ENCODE measurements at places on chromosomes 1 and 21. TPM values are rescaled to one million over a fixed set of nuclear protein-coding genes. Genes with fewer than 3 reads are reported as not detected.
A peak's percentile ranks its signal among the peaks of the same experiment; 100 is the strongest.

DNA sequence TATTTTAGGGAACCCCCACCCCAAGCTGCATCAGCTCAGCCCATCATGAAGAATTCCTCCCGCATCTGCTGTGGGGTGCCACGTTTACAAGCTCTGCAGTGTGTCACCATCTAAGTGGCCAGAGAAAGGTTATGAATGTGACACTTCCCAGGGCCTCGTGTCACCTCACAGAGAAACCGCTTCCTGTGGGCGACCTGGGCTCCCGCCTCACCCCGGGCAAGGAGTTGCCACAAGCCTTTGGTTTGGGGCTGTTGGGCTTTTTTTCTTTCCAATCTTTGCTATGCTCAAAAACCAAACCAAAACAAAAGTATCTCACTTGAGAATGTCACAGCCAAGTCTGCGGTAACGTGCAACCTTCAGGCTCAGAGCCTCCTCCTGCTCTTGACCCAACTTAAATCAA, 82.1 kb upstream of the ARHGEF16 start:
- peaks cover 4% of the 10 kb centered on the region for H3K27me3 ChIP-seq
- peaks cover 38% of the 10 kb centered on the region for H3K4me1 ChIP-seq
- no peak overlapping the region for H3K27ac ChIP-seq
- DNase-seq = no peak

- no peak overlapping the region for H3K4me3 ChIP-seq
- peaks cover 10% of the 10 kb centered on the region for H3K4me1 ChIP-seq
- no peak for DNase-seq
- peak overlapping the region; percentile 28 for H3K27ac ChIP-seq
- H3K27me3 ChIP-seq = no peaks in the 10 kb centered on the region
Measured at GRCh38 chr21:34690041-34690792, 21.4 kb downstream of the CLIC6 start.

DNA sequence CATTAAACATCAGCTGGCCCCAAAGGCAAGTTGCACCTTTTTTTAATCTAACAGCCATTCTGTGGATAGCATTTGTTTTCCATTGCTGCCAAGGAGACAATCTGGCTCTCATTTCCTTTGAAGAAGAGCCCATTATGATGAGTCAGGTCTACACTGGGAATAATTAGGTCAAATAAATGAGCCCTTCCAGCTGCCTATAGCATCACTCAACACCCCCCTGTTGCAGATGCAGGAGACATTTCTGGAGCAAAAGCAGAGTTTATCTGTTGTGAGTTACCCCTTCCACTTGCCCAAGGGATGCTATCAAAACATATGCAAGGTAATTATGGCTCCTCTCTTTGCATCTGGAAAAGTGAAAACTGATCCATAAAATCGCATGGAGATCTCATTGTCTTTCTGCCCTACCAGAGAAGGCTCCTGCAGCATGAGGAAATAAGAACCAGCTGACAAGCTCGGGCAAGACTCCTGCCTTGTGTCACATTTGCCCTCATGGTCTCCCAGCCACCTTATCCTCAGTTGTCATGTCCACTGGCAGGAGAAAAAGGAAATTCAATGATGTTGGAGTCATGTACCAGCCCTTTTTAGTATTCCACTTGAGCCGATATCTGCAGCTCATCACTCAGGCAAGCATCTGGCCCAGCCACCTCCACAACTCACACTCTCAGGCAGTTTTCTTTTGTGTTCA, 135.9 kb downstream of the SLC30A10 start:
- H3K36me3 ChIP-seq = no peaks in the 10 kb centered on the region
- H3K4me1 ChIP-seq = peaks cover 22% of the 10 kb centered on the region
- peak overlapping the region; percentile 19 for H3K27ac ChIP-seq
- DNase-seq = no peak
- H3K4me3 ChIP-seq = no peak overlapping the region

DNA sequence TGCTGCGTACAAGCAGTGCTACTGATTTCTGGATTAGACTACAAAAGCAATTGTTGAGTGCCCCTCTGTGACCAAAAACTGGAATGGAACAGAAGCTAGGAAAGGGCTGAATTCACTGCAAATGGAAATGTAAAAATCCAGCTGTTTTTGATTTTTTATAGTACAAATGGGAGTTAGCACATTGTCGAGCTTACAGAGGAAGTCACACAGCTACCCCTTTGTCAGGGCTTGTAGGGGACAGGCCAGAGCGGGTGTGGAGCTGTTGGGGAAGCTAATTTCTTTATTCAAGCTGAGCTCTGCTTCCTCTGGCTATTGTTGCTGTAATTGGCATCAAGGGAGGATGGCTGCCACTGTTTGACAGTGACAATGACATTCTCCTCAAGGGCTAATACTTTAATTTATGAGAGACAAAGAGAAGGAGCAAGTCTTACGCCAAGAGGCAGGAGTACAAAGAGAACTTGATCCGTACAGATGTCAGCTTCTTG, 96.1 kb downstream of the SLC35F3 start:
- H3K4me1 ChIP-seq = no peaks in the 10 kb centered on the region
- DNase-seq = no peak
- no peak overlapping the region for H3K4me3 ChIP-seq
- no peaks in the 10 kb centered on the region for H3K36me3 ChIP-seq
- H3K27me3 ChIP-seq = peaks cover 25% of the 10 kb centered on the region

Gene TMEM79
- total RNA-seq = 1.5 TPM
